ENCODE measurements at places on chromosomes 12 and 14. TPM values are rescaled to one million over a fixed set of nuclear protein-coding genes. Genes with fewer than 3 reads are reported as not detected.

Gene AEBP2
- 14.6 TPM for polyA plus RNA-seq

Gene PKP2
- polyA plus RNA-seq: 4.0 TPM

Gene TMED8
- 15.6 TPM for polyA plus RNA-seq

Gene ZNF891
- polyA plus RNA-seq: 9.4 TPM

Gene CSRNP2
- polyA plus RNA-seq: 114 TPM

Gene CCDC77
- polyA plus RNA-seq: 42.9 TPM

Gene NPFF
- polyA plus RNA-seq: not detected

Gene PRKD1
- polyA plus RNA-seq: 9.6 TPM

Gene PRB3
- polyA plus RNA-seq: not detected

Gene PRB2
- polyA plus RNA-seq: not detected

Gene ASB2
- not detected for polyA plus RNA-seq

Gene FGD4
- polyA plus RNA-seq: 15.7 TPM

Gene OAS3
- polyA plus RNA-seq: not detected

Gene LTBP2
- 0.44 TPM for polyA plus RNA-seq

Gene CAPZA3
- polyA plus RNA-seq: not detected

Gene GLTP
- 25.0 TPM for polyA plus RNA-seq

Gene WBP11
- 11.2 TPM for polyA plus RNA-seq

Gene LRRC9
- polyA plus RNA-seq: 0.40 TPM

Gene NOVA1
- 121 TPM for polyA plus RNA-seq

Gene ADCY4
- polyA plus RNA-seq: not detected

Gene TSPAN9
- polyA plus RNA-seq: 10.7 TPM

Gene DTX1
- 42.8 TPM for polyA plus RNA-seq

Gene FSCB
- not detected for polyA plus RNA-seq

Gene NEUROD4
- not detected for polyA plus RNA-seq

Measured in neural cell (in vitro differentiated cells).